ENCODE measurements at places on chromosomes 7 and 10.
A peak's percentile ranks its signal among the peaks of the same experiment; 100 is the strongest.

DNA sequence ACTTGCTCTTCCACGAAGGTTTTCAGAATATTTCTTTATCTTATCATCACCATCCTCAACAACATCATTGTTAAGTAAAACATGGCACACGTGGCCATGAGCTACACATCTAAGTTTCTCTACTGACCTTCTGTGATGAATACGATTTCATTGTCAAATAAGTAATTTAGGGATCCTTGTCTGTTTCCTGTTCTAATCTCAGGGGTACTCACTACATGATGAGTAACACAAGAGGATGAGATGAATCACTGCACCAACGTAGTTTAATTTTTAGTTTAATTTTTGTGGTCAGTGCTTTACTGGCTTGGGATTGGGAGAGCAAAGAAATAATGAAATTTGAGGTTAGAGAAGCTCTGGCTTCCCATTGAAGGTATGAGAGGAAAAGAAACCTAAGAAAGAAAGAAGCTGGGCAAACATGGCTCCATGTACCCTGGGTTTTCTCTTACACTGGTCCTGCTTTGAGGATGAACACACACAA lies 461.9 kb upstream of the KLF6 start:
- DNase-seq, result peak; percentile 71

DNA sequence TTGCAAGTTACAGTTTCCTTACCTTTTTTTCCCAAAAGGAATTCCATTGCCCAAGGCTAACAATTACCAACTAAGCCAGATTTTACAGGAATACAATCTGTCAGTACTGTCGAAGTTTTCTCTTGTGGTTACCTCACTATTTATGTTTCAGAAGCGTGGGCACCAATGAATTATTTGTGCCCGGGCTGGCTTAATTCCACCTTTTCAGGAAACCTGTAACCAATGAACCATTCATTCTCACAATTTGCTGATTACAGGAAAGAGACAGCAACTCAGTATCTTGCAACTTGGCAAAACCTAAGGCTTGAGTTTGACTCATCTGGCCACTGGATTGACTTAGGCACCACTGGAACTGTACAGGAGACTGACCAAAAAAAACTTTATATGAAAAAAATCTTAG lies 485.6 kb downstream of the INHBA start:
- peak; percentile 72 for DNase-seq

- DNase-seq, result no peak
Observed at GRCh38 chr7:108066486-108066885, 63.5 kb upstream of the LAMB1 start.

DNA sequence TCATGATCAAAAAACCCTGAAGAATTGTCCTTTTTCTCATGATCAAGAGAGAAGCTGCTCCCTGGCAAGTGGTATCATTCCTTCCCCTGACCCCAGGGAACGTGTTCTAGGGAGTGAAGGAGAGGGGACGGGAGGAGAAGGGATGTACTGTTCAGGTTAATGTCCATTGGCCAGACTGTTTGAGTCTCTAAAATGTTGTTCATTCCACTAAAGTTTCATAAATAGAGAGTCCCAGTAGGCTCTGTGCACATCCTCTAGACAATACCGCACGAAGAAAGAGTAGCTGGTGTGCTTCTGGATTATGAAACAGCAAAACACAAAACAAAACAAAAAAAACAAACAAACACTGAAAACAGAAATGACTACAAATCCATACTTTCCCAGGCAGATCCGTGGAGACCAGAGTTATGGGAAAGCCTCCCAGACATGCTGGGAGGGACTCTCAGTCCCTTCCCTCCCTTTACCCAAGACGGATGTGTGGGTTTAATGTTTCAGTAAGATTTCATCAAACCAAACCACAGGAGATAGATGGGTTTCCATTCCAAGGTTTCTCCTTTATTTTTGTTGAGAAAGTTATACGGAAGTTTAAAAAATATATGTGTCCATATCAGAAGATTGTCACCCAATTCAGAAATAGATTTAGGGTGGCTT lies 66.5 kb upstream of the TNS3 start:
- DNase-seq, result peak; percentile 61

DNA sequence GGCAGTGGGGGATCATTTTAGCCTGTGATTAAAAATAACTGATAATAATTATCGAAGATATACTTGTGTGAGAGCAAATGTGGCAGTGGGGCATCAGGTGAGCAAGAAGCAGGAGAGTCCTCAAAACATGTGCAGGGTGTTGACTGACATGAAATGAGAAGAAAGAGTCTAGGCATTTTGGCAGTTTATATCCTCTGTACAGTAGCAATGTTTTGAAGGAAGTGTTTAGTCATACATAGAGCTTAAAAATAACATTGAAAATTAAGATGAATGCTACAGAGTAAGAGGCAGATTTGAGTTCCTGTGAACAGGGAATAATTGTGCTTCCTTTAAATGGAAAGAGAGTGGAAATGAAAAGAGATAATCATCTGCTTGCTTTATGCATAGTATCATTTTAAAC lies 47.4 kb downstream of the VPS50 start:
- DNase-seq, result no peak

- no peak for DNase-seq
Observed at GRCh38 chr10:28503114-28503513, 29.8 kb upstream of the WAC start.

GRCh38 chr10:86480571-86480970 lies 41.0 kb downstream of the WAPL start:
- DNase-seq, result no peak

DNA sequence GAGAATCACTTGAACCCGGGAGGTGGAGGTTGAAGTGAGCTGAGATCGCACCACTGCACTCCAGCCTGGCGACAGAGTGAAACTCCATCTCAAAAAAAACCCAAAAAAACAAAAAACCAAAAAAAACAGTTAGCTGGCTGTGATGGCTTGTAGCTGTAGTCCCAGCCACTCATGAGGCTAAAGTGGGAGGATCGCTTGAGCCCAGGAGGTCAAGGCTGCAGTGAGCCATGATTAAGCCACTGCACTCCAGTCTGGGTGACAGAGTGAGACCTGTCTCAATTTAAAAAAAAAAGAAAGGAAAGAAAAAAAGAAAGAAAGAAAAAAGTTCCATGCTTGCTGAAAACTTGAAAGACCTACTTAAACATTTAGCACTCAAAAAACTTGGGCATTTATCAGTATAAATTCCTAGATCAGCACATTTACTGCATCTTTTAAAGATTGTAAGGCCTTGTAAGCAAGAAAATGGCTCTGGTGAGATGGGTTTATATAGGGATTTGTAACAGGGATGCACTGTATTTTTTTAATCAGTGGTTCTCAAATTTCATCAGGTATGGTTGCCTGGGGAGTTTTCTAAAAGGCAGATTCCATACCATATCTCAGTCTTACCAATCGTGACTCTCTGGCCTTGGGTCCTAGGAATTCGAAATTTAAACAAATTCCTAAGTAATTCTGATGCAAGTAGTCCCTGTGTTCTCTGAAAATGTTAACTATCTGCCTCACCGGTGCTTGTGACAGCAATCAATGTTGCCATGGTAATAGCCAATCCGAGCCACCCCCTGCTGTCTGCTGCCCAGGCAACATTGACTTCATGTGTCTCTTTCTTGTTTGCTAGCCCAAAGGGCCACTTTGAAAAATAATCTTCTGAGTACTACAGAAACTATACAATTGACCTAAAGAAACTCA lies 11.5 kb upstream of the NT5C2 start:
- DNase-seq, result no peak

GRCh38 chr10:100575585-100576281 lies 40.0 kb downstream of the HIF1AN start:
- DNase-seq, result no peak

- peak; percentile 26 for DNase-seq
Observed at GRCh38 chr10:97991871-97992270, 38.5 kb downstream of the CRTAC1 start.

DNA sequence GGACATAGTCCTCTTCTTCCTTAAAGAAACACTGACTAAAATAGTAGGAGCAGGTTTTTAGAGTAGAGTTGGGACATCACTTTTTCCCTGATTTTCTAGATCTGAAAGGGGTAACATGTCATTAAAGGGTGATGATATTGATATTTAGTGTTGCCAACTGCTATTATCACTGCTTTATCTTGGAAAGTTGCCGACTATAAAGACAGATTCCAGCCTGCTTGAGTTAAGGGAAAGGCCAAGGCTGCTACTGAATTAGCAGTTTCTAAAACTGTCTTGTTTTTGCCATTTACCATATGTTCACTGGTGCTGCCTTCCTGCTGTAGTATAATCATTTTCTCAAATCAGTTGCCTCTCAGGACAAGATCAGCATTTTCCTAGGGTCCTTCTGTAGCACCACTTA lies 29.7 kb downstream of the AP3M1 start:
- DNase-seq, result no peak

GRCh38 chr10:124657806-124658205 lies 86.4 kb downstream of the FAM53B start:
- no peak for DNase-seq

DNA sequence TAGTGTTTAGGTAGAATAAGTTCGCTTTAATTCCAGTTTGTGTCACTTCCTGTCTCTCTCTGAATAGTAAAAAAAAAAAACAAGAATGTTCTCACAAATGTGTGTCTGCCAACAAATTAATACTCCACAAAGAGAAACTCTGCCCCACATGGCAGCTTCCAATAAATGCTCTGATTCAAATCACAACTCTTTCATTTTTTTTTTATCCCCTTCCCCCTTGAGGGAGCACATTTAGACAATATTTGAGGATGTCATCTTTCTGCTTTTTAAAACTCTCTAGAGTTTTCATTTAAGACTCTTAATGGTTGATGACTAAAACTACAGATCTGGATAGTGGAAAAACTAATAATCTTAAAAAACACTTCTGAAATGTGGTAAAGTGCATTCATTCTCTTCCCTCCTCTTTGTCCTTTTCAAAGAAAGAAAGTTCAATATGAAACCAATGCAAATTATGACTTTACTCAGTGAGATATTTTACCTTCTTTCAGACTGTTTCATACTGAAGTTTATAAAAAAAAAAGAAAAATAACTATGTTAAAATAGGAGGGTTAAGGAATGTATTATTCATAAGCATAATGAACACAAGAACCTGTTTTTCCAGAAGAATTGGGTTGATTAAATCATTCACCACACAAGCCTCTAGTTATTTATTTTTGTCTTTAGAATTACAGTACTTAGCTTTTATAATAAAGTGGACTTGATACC lies 42.3 kb downstream of the ARID5B start:
- peak; percentile 32 for DNase-seq

GRCh38 chr7:121954803-121955202 lies 81.8 kb downstream of the PTPRZ1 start:
- peak; percentile 84 for DNase-seq

GRCh38 chr10:121788115-121788514 lies 139.7 kb downstream of the ATE1 start:
- DNase-seq, result no peak

- DNase-seq, result no peak
Observed at GRCh38 chr10:45404087-45404769, 30.2 kb downstream of the ALOX5 start.

DNA sequence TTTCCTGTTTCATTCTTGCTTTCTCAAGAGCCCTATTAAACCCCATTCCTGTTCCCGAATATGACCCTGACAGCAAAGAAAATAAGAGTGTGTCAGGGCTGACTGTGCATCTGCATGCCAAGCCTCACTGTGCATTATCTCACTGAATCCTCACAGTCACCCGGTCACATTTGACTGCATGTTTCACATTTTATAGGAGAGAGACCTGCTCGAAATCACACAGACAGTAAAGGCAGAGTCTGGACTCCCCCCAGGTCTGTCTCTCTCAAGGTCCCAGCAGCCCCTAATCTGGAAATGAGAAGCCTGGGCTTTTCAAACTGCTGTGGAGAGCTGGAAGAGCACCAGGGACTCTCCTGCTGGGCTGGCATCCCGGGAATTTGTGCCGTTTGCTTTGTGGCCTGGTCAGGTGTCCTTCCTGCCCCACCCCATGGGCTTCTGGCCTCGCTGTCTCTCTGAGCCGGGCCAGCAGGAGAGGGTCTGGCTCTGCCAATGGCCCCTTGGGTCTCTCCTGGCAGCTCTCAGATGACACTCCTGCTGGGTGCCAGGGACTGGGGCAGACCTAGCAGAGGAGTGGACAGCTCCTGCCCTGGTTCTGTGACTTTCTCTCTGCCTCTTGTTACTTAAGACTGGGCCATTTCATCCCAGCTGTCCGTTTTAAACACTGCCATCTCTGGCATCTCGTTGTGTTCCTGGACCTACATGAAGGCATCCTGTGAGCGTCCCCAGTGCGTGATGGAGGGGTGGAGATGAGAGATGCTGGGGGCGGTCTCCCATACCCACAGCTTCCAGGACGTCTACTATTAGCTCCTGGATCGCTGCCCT lies 173.6 kb downstream of the ARHGAP12 start:
- no peak for DNase-seq

DNA sequence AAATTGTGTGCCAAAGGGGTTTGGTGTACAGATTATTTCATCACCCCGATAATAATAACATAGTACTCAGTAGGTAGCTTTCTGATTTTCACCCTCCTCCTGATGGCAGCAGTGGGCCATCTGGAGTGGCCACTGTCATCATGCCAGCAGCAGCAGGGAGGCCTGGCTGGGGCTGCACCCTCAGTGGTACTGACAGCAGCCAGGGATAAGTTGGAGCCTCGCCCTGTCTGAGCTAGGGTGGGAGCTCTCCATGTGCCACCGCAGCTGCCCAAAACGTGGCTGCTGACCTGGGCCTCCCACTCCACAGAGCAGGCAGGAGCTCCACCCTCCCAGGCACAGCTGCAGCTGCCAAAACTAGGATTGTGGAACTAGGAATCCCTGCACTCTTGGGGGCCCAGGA lies 700.8 kb upstream of the KCND2 start:
- no peak for DNase-seq

DNA sequence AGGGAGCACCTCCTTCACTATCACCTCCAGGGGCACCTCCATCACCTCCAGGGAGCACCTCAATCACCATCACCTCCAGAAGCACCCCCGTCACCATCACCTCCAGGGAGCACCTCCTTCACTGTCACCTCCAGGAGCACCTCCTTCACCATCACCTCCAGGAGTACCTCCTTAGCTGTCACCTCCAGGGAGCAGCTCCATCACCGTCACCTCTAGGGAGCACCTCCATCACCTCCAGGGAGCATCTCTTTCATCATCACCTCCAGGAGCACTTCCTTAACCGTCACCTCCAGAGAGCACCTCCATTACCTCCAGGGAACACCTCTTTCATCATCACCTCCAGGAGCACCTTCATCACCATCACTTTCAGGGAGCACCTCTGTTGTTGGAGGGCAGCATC lies 103.0 kb downstream of the DNAJB6 start:
- DNase-seq, result no peak

GRCh38 chr10:89122433-89123051 lies 84.6 kb downstream of the CH25H start:
- no peak for DNase-seq

GRCh38 chr10:33273295-33274002 lies 61.0 kb downstream of the NRP1 start:
- peak; percentile 89 for DNase-seq

DNA sequence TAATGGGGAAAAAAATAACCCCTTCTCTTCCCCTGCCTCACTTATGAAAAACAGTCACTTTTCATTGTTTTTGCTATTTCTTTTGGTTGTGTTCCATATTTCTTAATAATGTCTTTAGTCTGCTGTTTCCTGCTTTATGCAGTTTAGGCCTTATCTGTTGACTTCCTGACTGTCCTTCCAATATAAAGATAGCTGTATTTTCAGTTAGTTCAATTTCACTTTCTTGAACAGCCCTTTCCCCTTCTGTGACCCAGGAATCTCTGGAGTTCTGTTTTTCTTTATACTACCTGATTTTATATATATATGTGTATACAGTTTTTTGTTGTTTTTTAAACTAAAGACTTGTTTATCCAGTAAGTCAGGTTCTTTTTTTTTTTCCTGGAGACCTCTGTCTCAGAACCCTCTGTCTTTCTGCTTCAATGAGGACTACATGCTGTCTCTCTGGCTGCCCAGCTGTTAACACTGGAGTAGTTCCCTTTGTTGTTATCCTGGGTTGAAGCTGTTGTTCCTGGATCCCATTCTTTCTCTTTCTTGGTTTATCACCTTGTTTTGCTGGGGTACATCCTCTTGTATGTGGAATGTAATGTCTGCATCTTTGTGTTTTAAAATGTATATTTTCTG lies 87.2 kb downstream of the GSDME start:
- DNase-seq, result no peak
